ENCODE measurements at places on chromosomes 7 and 10. TPM values are rescaled to one million over a fixed set of nuclear protein-coding genes. Genes with fewer than 3 reads are reported as not detected.

The WDR86 gene
- total RNA-seq = not detected

The ZP3 gene
- total RNA-seq = 1.0 TPM

The WIPF3 gene
- total RNA-seq = 0.17 TPM

The PON1 gene
- not detected for total RNA-seq

The CFAP43 gene
- not detected for total RNA-seq

The CYP2E1 gene
- total RNA-seq = 0.23 TPM

The OR2A42 gene
- total RNA-seq = not detected

The GDI2 gene
- 581 TPM for total RNA-seq

The SLC26A5 gene
- total RNA-seq = 0.85 TPM

The MYH16 gene
- total RNA-seq = not detected

The INHBA gene
- total RNA-seq = 0.60 TPM

The SHTN1 gene
- total RNA-seq = 2.9 TPM

The CYP2C8 gene
- under 0.01 TPM for total RNA-seq

The GRM3 gene
- total RNA-seq = not detected

The VPS26A gene
- total RNA-seq = 34.5 TPM

The KIAA1217 gene
- 7.5 TPM for total RNA-seq

The SP8 gene
- not detected for total RNA-seq

The DRGX gene
- not detected for total RNA-seq

The MINDY4 gene
- total RNA-seq = 2.7 TPM

The RAPGEF5 gene
- total RNA-seq = 269 TPM

The LOXL4 gene
- 0.68 TPM for total RNA-seq

The DDIT4 gene
- total RNA-seq = 173 TPM

The TMEM213 gene
- not detected for total RNA-seq

The LIPK gene
- not detected for total RNA-seq

The CACNA2D1 gene
- total RNA-seq = 20.6 TPM
